ENCODE measurements at places on chromosomes 7 and 10.

- no peak for DNase-seq
Observed at GRCh38 chr10:97089209-97089870, 96.4 kb downstream of the SLIT1 start.

DNA sequence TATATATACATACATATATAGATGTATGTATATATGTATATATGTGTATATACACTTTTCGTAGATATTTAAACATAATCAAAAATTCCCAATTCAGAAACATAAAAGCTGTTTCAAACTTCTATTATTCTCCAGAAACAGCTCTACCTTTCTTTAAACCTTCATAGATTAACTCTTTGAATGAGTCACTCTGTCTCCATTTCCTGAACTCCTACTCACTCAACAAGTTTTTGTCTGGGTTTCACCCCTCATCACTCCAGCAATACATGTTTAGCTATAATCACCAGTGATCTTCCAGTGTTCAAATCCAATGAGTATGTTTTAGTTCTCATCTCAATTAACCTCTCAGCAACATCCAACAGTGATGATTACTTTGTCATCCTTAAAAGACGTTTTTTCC is 9.6 kb downstream of the DGKB start:
- DNase-seq, result no peak

GRCh38 chr7:26958834-26959233 is 94.4 kb upstream of the SKAP2 start:
- no peak for DNase-seq

GRCh38 chr7:94325122-94325475 is 69.6 kb upstream of the COL1A2 start:
- no peak for DNase-seq

DNA sequence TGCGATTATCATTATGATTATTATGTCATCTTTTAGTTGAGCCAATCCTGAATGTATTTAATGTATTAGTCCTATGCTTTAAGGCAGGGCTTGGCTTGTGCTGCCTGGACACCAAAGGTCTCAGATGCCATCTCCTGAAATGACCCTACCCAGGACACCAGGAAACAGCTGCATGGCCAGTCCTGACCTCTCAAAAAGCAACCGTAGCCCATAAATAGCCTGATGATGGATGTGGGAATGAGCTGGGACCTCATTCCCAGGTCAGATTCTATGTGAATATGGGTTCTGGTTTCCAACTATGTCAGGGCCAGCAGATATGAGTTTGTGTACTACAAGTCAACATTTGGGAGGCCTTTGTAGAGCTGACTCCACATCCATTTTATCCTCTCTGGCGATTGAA is 438.4 kb downstream of the NRG3 start:
- no peak for DNase-seq

GRCh38 chr10:14798636-14799035 is 23.9 kb upstream of the FAM107B start:
- DNase-seq, result no peak

DNA sequence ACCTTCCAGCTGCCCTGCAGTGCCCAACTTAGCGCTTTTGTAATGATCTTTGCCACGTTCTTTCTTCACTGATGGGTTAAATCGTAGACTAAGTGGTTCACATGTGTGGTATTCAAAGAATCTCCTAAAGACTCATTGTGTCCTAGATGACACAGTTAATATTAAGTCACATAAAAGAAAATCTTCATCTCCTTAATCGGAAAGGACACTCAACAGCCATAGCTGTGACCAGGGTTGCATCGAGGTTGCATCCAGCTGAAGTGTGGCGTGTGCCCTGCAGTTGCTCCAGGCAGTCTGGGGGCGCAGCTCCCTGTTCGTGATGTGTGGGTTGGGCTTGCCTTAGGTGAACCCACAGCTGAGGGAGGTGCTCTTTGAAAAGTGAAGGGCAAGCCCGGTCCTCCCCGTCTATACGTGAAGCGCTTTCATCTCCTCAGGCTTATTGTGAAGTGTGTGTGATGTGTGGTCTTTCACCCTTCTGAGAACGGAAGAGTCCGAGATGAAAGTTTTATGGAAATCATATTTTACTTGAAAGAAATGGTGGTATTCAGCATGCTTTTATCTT is 122.7 kb downstream of the TRRAP start:
- no peak for DNase-seq

- DNase-seq, result no peak
Observed at GRCh38 chr10:46234026-46234425, 52.8 kb upstream of the ANTXRL start.

- DNase-seq, result no peak
Observed at GRCh38 chr7:42692621-42693020, 219.2 kb downstream of the C7orf25 start.

DNA sequence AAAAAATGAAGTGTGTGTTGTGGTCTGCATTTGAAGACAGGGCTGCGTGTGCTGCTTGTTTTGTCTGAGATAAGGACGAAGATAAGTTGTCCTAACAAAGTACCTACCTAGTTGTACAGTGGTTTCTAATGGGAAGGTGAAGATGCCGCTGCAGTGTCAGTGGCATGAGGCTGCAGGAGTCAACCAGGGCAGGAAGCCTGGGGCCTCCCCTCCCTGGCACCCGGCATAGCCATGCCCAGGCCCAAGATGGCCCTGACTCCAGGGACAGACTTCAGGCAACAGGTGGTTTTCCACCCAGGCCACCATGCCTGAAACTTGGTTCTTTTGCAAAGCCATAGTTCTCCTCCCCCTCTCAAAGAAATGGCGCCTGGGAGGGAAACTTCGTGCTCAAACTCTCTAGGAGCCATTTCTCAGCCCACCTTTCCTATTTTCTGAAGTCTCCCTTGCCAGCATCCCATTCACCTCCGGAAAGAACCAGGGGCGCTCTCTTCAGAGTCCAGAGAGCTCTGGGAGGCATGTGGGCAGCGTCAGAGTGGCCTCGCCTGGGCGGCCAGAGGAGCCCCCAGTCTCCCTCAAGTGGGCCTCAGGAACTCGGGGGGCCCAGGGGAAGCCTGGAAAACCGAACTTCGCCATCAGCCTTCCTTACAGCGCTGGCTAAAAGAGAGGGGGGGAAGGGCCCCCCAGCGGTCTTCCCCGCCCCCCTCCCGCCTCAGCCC is 2.1 kb upstream of the KAT6B start:
- no peak for DNase-seq

GRCh38 chr7:41189866-41190265 is 513.0 kb downstream of the INHBA start:
- DNase-seq, result no peak

GRCh38 chr10:24463611-24464426 is 254.9 kb downstream of the KIAA1217 start:
- DNase-seq, result no peak

DNA sequence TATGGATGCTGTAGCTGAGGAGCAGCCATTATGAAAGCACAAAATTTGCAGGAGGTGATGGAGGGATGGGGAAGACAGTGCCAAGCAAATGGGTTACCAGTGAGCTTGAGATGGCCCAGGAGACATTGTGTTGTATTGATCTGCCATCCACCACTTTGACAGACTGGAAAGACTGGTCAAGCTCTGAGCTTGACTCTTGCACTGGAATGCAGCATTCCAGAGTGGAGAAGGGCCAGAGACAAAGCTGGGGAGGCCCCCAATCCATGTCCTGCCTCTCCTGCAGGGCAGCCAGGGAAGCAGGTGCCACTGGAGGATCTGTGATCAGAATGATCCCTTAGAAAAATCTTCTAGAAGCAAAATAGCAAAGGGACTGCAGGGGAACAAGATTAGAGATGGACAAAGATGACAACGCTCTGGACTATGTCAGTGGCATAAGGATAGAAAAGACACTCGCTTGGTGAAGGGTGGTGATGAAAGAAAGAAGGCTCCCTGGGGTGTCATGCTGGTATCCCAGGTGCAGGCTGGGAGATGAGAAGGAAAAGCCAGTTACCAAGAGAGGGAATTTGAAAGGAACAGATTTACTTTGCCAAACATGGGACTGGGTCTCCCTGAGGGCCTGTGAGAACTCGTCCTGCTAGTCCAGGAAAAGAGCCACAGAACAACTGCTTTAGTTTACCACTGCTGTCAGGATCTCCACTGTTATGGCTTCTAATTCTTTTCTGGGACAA is 5.0 kb downstream of the GSDME start:
- DNase-seq, result no peak

DNA sequence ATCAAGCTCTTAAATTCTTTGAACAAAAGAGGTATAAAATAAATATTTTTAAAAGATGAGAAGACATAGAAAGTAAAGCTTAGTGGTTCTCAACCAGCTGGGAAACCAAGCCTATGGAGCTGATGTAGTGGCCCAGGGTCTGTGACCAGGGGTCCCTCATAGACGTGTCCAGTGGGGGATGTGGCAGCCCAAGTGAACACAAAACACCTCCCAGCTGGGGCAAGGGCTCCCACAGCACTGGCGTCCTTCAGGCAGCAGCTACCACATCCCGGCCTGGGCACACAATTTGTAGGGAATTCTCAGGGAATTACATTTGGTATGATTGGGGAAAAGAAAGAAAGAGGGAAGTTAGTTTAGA is 17.8 kb upstream of the CCDC71L start:
- DNase-seq, result no peak

DNA sequence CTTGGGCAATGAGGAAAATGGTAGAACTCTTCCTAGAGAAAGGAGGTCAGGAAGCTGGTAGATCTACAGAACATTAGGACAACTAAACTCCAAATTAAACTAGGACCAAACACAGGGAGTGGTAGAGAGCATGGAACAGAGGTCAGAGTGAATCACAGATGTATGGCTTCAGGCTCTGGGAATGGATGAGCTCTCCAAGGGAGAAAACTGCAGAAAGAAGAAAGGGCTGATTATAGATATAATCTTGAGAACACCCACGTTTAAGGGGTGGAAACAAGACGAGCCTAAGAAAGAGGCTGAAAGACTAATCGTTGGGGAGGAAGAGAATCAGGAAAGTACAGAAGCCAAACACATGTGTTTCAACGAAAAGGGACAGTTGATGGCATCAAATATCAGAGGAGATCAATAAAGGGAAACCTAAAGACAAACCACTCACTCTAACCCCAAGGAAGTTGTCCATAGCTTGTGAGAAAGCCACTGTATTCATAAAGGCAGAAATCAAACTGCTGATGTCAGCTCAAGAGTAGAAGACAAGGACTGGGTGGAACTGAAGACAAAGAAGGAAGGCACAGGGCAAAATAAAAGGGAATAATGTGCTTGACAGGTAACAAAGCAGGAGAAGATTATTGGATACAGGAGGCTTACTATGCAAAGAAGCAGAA is 41.4 kb downstream of the NUDCD3 start:
- no peak for DNase-seq

DNA sequence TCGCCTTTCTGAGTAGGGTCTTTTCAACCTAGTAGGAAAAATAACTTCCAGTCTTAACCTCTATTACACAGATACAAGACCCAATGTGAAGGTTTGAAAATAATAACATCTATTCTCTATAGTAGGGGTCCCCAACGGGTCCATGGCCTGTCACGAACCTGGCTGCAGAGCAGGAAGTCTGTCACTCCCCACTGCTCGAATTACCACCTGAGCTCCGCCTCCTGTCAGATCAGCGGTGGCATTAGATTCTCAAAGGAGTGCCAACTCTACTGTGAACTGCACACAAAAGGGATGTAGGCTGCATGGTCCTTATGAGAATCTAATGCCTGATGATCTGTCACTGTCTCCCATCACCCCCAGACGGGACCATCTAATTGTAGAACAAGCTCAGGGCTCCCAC is 7.4 kb downstream of the YWHAG start:
- no peak for DNase-seq

DNA sequence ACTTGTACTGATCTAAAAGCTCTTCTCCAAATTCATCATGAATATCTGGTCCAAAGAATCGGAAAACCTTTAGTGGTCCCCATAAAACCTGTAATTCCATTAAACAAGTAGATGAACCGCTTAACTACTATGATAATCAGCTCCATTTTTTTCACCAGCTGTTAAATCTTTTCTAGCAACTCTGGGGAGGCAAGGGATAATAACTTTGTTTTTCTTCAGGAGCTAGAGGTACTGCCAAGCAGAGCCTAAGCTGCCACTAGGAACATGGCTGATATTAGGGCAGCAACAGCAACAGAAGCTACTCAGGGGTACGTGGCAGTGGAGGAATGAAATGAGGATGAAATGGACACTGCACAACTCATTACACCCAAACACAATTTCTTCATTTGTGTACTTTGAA is 138.0 kb downstream of the SRPK2 start:
- no peak for DNase-seq

- DNase-seq, result no peak
Observed at GRCh38 chr10:132663666-132664365, 122.1 kb downstream of the NKX6-2 start.

DNA sequence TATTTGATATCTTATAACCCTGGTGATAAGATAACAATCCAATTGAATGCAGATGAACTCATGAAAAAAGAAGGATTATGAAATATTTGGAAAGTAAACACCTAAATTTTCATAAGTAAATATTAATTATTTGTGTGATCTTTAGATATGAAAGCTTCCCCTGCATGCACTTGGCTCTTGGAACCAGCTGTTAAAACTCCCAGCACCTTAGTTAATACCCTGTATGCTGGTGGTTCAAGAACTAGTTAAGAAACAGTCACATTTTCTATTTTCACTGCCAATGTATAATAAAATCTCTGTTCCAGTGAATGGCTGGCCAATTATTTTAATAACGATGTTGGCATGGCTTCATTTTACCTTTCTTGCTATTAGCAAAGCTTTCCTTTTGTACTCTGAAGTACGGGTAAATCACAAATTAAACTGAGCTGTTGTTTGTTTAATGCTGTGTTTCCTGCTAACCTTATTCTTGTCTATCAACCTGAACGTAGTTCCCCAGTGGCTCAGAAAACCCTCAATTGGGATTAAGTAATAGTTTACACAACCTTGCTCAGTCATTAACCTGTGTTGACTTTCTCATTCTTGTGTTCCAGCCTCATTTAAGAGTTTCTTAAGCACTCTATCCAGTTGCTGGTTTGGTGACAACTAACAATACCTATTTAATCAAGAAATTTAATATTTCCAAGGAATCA is 38.9 kb downstream of the MET start:
- no peak for DNase-seq

DNA sequence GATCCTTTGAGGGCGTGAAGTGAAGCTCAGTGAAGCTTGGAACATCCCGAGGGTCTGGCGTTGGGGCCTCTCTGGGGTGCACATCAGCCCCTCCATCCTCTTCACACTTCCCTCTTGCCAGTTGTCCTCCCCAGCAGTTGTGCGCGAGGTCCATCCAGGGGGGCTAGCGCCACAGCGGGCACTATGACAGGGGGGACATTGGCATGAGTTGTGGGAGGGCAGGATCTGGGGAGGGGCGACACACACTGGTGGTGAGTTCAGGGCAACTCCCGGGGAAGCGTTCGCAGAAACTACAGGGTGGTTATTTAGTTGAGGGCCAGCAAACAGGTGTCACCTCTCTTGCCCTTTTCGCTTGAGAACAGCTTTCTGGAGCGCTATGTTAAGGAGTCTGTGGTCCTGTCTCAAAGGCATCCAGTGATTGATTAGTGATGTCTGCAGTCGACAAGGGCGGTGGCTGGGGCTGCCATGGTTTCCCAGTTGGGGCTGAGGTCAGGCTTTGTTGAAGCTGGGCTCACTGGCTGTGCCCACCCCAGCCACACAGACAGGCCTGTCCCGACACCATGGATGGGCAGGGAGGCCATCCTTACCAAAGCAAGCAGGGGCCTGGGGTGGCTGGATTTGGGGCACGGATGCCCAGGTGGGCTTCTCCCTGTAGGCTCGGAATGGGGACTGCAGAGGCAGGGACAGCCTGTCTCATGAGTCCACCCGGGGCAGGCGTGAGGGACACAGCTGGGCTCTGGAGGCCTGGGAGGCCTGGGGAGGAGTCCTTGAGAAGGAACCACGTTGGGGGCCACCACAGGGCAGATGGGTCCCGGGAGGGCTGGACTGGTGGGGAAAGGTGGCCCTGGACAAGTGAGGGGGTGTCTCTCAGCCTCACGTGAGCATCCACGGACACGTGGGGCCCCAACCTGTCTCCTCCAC is 59.4 kb downstream of the UNCX start:
- no peak for DNase-seq

Data from stimulated activated CD8-positive, alpha-beta memory T cell treated with anti-CD3 and anti-CD28 coated beads, Interleukin-15, amount 100 ng/mL, for 4 hours (primary cell).